Stimulated activated CD4-positive, alpha-beta T cell treated with anti-CD3 and anti-CD28 coated beads, Interleukin-12 subunit alpha, Interleukin-12 subunit beta, amount 100 ng/mL, for 24 hours (primary cell): ENCODE measurements at places on chromosomes 1 and 21.
A peak's percentile ranks its signal among the peaks of the same experiment; 100 is the strongest.

GRCh38 chr1:203462878-203463277 is 12.7 kb upstream of the PRELP start:
- no peak for DNase-seq

DNA sequence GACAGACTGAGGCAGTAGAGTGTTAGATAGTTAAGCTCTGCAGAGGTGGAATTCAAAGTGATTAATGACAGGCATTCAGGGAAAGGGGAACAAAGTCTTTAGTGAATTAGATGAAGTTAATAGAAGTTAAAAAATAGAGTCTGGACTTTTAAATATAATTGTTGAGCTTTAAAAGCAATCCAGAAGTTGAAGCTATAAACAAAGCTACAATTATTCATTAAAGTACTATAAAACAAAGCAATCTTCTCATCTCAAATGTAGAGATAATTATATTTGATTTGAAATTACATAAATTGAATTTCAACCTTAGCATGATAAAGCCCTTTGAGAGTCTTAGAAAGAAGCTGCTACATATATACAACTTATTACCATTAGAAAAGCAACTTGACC is 710.6 kb downstream of the MRPL39 start:
- DNase-seq: no peak

DNA sequence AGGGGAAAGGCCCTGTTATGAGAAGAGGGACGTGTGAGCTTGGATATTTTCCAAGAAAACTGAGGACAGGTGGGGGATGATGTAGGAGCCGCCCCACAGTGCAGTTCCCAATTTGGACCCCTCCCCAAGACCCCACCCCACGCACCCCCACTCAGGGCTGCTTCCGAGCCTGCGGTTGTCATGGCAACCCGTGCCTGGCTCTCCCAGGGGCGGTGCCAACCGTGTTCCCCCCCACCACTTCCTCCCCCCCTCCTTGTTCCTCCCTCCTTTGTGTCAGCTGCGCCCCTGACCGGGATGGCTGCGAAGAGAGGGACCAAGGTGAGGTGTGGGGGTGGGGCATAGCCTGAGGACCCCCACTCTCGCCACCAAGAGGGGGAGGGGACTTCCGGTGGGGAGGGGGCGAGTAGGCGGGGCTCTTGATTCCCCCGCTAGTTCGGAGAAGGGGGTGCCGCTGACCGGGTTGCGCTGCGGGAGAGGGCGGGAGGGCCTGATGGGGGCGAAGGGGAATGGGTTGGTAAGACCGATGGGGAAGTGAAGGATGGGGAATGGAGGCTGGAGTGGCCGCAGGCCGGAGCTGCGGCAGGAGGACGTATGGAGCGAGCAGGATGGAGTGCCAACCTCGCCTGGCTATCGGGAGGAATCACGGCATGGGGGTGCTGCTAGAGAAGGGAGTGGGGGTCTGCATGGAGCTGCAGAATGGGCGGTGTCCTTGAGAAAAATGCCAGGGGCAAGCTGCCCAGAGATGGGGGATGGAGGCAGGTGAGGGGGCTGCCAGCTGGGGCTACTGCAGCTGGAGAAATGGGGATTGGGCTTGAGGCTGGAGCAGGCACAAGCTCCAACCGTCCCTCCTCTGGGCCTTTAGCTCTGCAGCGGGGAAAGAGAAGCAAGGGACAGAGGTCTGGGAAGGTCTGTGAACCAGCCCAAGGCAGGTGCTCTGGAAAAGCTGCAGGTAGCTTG is 953 bp downstream of the TRIM46 start:
- DNase-seq: no peak

- DNase-seq: no peak
Observed at GRCh38 chr1:201692555-201693394, 136.2 kb upstream of the IPO9 start.

- DNase-seq: no peak
Observed at GRCh38 chr1:160371756-160372155, 4.9 kb downstream of the NHLH1 start.

DNA sequence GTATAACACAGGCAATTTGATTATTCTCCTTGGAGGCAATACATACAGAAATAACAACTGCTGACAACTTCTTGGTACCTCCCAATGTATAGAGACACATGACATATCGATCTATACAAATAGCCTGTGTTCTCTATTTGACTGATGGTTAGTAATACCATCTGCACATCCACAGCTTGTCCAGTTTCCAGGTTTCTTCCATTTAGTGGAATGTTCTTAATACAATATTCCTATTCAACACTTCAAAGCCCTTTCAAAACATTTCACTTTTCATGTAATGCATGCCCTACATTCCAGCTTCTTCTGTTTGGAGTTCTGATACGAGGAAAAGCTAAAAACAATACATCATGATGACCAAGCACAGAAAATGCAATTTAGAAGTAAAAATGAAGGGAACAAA is 37.0 kb upstream of the GORAB start:
- DNase-seq: no peak

GRCh38 chr21:33162436-33162951 is 67.2 kb upstream of the IFNAR2 start:
- no peak for DNase-seq

DNA sequence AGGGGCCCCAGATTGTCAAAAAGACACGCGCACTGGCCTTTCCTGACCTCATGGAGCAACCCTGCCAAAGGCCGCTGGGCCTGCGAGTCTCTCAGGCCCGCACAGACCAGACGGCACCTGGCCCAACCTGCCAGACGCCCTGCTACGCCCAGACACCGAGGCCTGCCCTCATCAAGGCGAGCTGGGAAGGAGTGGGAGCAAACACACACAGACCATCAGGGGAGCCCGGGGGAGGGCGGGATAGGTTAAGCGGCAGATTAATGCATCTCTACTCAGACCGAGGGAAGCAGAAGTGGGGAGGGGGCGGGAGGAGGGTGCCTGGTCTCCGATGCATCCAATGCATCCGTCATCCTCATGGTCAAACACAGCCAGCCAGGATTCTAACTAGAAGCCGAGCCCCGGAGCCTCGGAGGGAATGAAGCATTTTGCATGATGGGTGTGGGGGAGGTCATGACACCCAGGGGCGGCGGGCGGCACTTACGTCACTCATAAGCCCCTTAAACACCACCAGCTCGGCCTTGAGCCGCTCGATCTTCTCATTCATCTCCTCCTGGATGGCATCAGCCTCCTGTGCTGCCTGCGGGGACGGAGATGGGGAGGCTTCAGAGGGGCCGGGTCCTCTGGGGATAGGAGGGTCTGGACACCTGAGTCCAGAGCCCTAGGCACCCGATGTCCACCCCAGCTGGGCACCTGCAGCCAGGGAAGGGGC is 17.0 kb upstream of the ALDH4A1 start:
- DNase-seq: no peak

DNA sequence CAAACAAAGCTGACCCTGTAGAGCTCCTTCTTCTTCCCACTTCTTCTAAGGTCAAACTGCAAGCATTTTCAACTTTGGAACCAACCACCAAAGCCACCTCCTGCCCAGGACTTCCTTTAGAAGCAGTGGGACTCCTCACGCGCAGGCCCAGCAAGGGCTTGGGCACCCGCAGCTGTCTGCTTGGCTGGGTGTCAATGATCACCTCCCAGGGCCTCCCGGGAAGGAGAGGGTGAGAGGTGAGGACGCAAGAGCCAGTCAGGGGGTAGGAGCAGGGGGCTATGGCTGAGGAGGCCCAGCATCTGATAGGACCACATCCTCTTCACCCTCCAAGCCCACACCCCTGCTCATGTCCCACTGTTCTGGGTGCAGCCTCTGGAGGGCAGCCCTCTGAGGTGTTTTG is 10.2 kb downstream of the KLHL21 start:
- no peak for DNase-seq

DNA sequence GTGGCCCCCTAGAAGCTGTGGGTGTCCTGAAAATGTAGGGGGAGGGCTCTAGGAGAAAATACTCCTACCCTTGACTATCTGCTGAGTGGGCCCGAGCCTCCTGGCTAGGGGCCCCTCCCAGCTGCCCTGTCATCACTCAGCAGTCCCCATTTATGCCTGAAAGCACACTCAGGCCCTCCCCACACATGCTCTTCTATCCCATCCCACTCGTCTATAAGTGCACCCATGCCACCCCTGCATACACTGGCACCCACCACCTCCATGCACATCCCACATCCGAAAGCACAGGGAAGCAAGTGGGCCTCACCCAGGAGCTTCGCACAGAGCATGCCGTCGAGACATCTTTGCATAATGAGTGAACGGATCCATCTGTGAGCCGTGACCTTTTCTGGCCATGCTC is 80.4 kb upstream of the POU3F1 start:
- DNase-seq: no peak

DNA sequence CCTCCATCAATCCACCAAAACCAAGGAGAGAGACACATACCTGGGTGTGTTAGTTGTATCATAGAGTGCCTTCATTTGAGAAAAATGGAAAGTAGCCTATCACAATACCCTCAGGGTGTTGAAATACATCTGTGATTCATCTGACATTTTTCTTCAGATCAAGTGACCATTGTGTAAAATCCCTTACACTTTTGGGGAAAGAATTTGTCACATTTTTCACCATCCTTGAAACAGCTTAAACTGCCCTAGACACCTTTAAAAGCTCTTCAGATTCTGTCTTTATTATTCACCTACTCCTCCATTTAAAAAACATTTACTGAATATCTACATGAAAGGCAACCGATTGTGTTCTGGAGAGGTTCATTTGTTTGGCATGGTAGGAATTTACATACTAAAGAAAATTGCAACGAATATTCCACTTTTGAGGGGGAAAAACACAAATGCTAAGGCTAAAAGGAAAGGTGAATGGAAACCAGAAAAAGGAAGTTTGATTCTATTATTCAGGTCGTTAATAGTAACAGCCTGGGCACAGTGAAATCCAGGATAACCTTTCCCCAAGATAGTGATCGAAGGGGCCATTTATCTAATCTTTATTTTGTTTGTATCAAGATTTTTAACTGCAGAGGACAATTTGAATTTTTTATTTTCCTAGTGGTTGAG is 70.4 kb upstream of the SAMSN1 start:
- DNase-seq: no peak

DNA sequence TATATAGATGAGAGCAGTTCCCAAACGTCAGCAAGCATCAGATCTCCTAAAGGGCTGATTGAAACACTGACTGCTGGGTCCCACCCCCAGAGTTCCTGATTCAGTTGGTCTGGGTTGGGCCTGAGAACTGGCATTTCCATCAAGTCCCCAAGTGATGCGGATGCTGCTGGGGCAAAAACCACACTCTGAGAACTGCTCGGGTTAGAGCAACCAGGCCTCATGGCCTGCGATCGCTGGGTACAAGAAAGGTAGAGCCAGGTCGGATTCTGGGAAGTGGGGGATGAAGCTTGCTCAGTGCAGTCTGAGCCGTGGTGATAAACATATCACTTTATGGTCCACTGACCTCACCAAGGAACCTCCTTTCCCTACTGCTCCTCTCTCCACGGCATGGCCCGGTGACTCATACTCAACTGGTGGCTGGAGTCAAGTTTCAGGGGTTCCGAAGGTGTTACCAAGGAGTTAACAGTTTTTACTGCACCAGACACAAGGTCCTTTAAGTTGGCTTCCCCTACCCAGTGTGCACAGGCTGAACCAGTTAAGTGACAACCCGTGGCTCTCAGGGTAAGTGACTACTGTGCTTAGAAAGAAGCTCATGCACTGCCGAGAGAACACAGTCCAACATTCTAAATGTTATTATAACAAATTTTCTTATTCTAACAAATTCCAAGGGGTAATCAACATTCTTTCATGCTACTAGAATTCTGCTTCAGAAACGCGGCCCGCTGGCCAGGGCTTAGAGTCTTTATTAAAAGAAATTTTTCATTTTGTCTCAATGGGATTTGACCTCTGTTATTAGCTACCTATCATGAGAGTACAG is 153.5 kb downstream of the TGFBR3 start:
- DNase-seq: no peak

- DNase-seq: no peak
Observed at GRCh38 chr1:208265525-208265924, 21.3 kb upstream of the PLXNA2 start.

GRCh38 chr21:39137248-39138178 is 45.7 kb downstream of the PSMG1 start:
- DNase-seq: no peak

- no peak for DNase-seq
Observed at GRCh38 chr1:151461694-151462093, 2.4 kb upstream of the POGZ start.

GRCh38 chr1:203216274-203217138 is 13.0 kb downstream of the CHIT1 start:
- peak; percentile 43 for DNase-seq

- DNase-seq: no peak
Observed at GRCh38 chr1:37723390-37724078, 31.2 kb downstream of the CDCA8 start.

- no peak for DNase-seq
Observed at GRCh38 chr21:46115441-46116188, 17.7 kb downstream of the COL6A2 start.

DNA sequence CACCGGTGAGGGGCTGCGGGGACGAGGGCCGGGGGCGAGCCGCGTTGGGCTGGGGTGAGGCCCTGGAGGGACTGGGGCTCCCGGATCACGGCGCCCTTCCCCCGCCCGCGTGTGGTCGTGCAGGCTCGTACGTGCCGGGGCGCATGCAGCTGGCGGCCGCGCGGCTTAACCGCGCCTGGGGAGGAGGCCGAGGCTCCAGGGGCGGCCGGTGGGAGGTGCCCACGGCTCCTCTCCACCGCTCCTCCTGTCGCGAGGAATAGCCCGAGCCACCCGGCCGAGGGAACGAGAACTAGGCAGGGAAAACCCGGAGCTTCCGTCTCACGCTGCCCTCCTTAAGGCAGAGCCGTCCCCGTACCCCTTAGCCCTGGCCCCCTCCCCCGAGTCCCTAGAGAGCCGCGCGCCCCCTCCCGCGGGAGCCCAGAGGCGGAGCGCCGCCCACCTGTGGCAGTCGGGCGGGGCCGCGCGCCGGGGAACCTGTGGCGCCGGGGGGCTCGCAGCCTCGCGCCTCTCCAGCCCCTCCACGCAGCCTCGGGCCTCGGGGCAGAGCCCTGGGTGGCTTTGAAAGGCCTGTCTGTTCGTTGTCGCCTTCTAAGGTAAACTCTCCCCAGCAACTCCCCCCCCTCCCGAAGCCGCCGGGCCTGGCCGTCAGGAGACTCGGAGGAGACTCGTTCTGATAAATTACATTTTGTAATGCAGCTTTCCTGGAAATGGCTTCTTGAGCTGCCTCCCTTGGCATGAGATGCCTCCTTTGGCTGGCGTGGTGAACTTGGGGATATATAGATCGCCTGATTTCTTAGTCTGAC is 746 bp downstream of the AK4 start:
- peak; percentile 55 for DNase-seq

DNA sequence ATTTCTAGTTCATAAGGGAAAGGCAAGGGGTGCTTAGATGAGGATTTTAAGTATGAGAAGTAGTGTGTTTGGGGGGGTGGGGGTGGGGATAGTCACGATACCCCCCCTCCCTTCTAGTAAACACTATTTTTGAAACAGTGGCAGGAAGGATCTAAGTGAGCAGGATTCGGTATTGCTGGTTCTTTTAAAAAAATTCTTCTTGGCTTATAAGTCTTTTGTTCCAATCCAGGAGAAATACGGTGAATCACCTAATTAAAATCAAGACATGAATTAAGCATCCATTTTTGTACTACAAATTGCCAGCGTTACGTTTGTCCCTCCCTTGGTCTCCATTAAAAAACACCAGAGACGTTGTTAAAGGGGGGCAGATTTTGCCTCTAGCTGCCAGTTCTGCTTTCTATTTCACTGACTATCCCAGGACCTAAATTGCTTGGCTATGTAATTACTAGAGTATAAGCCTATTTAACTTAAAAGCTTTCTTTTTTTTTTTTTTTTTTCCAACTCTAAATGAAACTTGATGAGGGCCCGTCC is 911 bp downstream of the LMO4 start:
- DNase-seq: no peak
